ENCODE measurements at places on chromosomes 3 and 15.

DNA sequence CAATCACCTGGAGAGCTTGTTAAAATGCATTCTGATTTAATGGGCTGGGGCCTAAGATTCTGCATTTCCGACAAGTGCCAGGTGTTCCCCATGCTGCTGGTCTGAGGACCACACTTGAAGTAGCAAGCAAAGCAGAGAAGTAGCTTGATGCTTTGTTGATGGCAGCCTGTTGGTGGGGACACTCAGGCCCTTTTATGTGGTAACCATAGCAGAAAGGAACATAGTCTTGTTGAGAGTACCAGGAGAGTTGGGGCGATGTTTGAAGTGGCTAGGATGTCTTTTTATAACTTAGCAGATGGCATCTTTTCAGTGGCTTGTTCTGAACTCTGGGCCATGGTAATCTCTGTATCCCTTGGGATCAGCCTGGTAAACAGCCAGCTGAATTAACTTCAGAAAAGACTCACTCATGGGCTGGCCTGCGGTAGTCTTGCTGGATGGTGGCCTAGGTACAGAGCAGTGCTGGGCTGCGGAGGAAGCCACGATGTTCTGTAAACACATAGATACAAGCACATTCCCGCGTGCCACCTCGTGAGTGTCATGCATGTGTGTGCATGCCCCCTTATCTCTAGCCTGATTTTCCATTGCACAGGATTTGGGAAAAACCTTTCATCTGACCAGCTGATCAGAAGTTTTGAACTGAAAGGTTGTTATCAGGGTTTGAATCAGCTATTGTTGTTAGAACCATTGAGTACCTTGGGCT lies 292.4 kb upstream of the LRRFIP2 start:
- no peak for DNase-seq

- DNase-seq: no peak
These were observed 2.0 kb downstream of the ANKRD28 start for GRCh38 chr3:15795651-15796308.

GRCh38 chr3:7315037-7315436 lies 454.1 kb downstream of the GRM7 start:
- DNase-seq: no peak

- DNase-seq: no peak
These were observed 39.9 kb downstream of the SFMBT1 start for GRCh38 chr3:53005854-53006513.

GRCh38 chr3:172323894-172324610 lies 124.2 kb downstream of the GHSR start:
- no peak for DNase-seq

- DNase-seq: no peak
These were observed 217.8 kb upstream of the EOMES start for GRCh38 chr3:27939940-27940339.

DNA sequence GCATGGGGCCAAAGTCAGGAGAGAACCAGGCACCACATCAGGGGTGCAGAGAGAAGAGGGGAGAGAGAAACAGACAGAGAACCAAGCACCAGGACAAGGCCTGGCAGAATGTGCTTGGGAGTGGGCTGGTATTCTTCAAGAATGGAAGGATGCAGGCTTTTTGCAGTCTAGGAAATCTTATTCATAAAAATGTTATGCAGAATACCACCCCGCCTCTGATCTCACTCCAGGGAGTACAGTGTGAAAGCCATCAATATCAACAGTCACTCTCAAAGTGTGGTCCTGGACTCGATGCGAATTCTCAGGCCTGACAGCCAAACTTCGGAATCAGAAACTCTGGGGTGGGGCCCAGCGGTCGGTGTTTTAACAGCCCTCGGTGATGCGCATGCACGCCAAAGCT lies 16.9 kb downstream of the NTRK3 start:
- DNase-seq: no peak

DNA sequence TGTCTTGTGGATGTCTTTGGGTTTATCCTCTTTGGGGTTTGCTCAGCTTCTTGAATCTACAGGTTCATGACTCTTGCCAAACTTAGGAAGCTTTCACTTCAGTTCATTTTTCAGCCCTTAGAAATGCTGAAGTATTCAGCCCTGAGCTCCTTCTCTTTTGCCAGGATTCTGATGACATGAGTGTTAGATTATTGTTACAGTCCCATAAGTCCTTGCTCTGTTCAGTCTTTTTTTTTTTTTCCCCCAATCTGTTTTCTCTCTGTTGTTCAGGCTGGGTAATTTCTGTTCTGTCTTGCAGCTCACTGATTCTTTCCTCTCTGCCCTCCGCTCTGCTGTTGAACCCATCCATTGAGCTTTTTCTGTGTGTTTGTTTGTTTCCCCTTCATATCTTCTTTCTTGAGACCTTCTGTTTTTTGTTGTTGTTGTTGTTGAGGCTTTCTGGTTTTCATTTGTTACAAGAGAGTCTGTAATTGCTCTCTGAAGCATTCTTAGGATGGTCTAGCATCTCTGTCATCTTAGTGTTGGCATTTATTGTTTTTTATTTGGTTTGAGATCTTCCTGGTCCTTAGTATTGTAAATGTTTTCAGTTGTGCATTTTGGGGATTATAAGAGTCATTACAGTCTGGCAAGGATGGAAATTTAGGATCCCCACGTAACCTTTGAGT lies 18.4 kb downstream of the LRCH3 start:
- no peak for DNase-seq

- no peak for DNase-seq
These were observed 352.6 kb downstream of the EPHB1 start for GRCh38 chr3:135147657-135148056.

DNA sequence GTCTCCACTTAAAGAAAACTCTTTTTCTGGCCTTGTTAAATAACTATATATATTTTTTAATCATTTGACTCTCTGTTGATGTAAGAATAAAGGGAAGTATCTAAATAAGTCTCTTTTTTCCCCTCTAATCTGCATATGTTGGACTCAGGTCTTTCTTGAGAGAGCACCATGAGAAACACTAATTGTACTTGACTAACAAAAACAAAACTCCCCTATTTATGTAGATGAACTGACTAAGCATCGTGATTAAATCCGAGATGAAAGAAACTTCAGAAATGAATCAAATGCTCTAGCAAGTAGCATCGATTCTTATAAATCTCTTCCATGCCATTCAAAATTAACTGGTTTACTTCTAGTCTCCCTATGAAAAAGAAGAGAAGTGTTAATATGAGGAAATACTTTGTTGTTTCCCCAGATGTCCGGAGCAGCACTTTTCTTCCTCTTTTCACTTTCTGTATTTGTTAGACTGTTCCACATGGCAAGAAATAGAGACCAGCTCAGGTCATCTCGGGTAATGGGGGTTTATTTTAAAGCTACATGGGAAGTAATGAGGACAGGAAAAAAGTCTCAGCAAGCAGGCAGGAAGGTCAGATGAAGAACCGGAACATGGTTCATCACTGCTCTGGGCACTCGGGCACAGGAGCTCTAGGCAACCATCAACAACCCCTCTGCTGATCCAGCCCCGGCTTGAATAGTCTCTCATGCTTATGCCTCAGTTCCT lies 288.3 kb downstream of the CNTN6 start:
- DNase-seq: no peak

- DNase-seq: no peak
These were observed 40.1 kb downstream of the ADAMTSL3 start for GRCh38 chr15:83694015-83694414.

GRCh38 chr15:81206018-81206417 lies 9.3 kb downstream of the IL16 start:
- DNase-seq: no peak

DNA sequence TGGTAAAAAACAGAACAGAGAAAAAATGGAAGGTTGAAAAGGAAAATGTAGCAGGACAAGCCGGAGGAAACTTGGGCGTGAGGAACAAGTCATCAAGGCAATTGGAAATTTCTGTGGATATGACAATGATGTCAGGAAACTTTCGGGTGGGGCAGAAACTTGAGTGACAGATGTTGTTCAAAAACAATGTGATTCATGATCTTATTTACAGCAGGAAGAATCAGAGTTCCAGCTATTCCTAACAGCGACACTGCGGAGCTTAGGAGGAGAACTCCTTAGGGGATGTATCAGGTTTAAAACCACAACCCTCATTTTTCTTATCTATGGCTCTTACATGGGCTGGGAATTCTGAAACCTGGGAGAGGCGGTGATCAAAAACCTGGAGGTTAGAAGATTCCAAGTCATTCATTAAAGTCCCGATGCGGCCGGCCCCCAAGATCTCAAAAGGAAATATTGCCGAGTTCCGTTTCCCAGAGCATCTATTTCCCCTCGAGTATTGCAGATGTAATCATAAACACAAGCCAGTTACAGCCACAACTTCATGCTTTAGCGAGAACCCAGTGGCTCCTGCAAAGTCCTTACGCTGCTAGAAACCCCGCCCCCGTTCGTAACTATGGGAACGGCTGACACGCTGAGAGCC lies 659 bp upstream of the ARRDC4 start:
- DNase-seq: no peak

- no peak for DNase-seq
These were observed 71.3 kb downstream of the CMTM8 start for GRCh38 chr3:32309654-32310242.

DNA sequence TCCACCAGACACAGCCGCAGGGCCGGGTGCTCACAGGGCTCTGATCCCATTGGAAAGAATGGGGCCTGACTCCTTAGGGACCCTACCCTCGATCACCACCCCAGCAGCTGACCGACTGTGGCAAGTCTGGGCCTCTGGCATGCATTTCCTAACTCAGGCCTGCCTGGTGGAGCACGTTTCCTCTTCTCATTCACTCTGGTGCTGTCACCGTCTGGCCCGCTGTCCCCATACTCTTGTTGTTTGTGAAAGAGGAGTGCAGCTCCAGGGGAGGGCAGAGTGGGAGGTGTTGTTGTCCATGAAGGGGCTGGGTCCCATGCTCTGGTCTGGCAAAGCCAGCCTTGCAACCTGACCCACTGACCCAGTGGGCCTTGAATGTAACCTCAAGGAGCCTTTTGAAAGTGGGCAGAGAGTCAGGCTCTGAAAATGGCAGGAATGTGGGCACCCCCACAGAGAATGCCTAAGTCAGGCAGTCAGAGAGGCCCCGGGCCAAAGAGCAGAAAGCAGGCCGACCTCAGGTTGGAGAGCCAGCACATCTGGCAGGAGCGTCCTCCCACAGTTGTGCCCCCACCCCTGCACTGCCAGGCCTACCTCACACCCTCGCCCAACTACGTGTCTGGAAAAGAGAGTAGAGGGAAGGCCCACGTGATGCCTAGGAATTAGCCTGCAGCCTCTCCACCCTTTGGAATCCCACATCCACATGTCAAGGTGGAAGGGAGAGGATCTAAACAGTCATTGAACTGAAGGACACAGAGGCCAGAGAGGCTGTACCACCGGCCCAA lies 10.9 kb downstream of the SEMA7A start:
- DNase-seq: no peak

DNA sequence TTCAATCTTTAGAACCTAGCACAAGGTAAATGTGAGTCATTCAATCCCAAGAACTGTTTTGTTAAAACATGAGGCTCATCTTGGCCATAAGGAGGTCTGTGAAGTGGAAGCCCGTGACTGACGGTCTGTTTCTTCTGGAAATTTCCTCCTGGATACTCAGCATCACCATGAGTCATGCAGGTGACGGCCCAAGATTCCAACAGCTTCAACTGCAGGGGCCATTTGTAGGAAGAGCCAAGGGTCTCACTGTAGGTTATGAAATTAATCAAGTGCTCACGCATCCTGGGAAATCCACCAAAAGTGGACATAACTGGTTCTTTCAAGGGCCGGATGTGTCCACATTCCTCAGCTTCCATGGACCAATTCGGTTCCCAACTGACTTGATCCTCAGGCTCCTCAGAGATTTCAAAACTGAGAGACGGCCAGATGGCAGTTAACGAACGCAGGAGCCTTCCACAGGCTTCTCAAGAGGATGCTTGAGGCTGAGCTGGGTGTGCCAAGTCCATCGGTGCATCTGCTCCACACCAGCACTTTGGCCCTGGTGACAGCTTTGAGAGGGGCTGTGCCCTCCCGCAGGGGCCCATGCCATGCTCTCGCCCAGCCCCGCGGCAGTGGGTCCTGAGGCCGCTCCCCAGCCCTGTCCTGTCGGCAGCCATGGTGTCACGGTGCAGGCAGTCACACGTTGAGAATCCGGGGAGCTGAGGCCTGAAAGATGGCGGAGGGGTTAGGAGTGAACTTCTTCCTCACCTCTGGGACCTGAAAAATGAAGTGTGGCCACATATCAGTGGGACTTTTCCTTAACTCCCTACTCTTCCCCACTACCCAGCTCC lies 8.5 kb downstream of the MAP6D1 start:
- no peak for DNase-seq

DNA sequence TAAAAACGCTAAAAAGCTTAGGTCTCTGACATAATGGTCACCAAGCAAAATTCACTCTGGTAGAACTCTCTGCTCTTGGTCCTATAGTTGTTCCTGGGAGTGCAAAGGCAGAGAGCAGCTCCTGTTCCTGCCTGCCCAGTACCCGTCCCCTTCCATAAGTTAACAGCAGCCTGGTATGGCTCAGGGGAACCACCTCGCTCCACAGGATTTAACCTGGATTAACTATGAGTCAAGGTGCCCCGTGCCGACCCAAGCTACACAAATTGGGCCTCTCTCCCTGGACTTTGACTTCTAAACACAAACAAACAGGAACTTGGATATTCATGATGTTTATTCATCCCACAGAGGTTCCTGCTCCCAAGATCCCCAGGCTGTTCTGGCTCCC lies 32.1 kb downstream of the SCAP start:
- no peak for DNase-seq

DNA sequence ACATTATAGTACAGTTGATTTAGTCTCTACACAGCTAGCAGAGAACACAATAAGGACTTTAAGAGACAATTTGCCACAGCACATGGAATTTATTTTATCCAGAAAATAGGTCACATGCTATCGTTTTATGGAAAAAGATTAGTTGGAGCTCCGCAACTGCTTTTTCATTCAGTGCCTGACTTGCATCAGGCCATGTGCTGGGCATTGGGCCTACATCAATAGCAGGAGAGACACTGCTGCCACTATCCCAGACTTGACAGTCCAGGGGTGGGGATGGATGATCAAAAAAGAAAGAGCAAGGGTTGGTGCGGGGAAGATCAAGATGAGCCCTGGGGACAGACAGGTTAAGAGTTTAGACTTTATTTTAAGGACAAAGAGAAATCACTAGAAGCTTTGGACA lies 75.2 kb upstream of the C3orf80 start:
- DNase-seq: no peak

DNA sequence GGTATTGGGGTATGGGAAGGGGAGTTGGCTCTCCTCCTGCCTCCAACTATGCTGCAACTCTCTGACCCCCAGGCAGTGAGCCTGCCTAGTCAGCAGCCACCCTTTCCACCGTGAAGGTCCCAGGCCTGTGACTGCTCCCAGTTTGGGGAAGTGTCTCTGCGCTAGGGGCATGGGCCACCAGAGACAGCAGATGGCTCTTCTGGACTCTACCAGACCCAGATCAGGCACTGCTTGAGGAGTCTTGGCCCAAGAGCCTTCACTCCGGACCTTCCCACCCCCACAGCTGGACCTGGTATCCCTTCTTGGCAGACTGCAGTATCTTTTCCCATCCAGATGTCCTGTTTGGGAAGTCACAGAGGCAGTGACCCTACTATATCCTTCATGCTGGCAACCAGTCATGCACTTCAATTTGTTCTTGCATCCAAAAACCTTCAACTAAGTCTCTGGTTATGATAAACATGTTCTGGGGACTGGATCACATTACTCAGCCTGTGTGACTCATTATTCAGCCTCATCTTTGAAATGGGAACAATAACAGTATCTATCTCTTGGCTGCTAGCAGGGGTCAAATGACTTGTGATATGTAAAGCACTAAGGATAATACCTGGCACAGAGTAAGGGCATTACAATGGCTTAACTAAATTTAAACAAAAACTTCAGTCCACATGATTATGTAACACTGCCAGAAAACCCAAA lies 62.7 kb downstream of the POMGNT2 start:
- no peak for DNase-seq
